Epithelial cell of esophagus (primary cell): ENCODE measurements at places on chromosomes 11 and 22.
A peak's percentile ranks its signal among the peaks of the same experiment; 100 is the strongest.

- no peak for DNase-seq
Measured at GRCh38 chr11:67314218-67314617, 10.9 kb downstream of the SSH3 start.

GRCh38 chr11:17185938-17186337 is 21.8 kb downstream of the PIK3C2A start:
- peak; percentile 30 for DNase-seq

DNA sequence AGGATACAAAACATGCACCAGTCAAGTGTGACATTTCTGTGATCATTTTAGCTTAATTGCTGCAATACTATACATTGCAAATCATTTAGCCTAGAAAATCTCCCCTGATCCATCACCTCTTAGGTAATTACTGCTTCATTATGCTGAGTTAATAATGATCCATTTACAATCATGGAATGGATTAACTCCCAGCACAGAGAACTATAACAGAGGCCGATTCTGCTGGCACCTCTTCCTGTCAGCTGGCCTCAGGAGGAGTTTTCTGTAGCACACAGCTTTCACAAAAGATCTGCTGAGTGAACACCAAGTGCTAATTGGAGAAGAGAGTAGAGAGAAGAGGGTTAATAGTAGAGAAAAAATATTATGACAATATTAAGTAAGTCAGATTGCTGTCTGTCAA is 591.8 kb upstream of the KIRREL3 start:
- no peak for DNase-seq

DNA sequence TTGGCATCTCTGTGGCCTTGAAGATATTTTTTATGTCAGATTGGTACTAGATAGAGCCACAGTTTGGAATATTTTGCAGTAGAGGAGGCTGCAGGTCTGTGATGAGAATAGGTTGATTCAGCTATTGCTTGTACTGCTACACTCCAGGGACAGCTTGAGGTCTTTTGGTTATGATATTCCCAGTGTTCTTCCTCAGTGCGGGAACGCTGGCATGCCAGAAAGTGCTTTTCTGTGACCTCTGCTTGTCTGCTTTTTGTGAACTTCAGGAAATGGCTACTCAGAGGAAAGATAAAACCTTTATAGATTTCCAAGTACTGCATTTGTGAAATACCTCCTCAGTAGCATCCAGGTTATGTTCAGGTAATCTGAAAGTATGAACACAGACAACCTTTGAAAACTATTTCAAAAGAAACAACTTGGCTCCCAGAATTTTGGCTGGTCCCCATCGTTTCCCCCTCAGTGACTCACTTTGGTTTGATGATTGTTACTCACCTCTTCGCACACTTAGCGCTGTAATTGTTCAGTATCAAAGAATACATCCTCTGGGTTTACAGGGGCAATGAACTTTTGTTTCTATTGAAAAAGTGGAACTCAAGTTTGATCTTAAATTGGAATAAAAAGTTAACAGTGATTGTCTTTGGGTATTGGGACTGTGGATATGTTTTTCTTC is 191.4 kb downstream of the HIPK3 start:
- no peak for DNase-seq

DNA sequence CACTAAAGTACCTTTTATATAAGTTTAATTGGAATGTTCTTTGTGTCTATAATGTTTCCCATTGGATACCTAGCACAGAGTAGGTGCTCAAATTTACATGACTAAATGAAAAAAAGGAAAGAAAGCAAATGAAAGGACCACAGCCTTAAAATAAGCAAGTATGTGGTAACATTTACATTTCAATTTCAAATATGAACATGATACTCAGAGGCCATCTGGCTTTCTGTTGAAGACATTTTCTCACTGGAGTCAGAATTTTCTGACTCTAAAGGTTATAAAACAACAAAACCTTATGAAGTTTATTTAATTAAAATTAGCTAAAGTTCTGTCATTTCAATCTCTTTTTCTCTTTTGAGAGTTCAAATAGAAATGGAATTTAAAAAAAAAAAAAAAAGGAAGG is 904 bp upstream of the ANGPTL5 start:
- no peak for DNase-seq

DNA sequence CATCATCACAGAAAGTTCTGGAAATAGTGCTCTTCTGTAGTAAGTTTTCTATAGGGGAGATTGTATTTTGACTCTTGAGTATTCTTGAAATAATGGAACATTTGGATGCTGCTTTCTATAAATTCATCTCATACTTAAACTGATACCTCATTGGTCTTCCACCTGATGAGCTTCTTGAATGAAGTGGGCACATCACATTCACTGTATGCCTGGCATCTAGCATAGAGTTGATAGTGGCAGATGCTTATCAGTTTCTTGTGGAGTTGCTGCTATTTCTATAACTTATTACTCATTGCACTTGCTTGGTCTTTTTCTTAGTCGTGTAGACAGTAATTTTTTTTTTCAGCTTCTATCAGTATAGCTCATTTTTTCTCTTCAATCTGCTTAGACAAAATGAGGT is 5.4 kb downstream of the ATXN10 start:
- DNase-seq = no peak

DNA sequence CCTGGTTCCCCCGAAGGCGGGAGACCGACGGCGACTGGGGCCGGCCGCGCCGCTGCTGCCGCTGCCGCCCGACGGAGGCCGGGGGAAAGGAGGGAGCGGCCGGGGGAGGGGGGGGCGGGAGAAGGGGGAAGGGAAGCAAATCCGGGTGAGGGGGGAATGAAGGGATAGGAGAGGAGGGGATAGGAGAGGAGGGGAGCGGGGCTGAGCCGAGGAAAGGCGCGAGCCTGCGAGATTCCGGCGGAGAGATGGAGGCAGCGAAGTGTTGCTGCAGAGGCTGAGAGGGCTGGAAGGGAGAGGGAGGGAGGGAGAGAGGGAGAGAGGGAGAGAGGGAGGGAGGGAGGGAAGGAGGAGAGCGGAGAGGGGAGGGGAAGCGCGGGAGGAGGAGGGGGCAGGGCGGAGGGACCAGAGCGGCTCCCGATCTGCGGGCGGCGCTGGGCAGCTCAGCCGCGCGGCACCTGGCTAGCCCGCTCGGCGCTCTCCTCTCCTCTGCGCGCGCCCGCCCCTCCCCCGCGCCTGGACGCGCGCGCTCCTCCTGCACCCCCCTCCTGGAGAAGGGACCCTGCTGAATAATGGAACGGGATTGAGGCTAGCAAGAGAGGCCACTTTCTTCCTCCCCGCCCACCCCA is 52.3 kb downstream of the SLC22A12 start:
- DNase-seq = no peak

- DNase-seq = no peak
Measured at GRCh38 chr11:16193897-16194381, 162.4 kb downstream of the SOX6 start.

DNA sequence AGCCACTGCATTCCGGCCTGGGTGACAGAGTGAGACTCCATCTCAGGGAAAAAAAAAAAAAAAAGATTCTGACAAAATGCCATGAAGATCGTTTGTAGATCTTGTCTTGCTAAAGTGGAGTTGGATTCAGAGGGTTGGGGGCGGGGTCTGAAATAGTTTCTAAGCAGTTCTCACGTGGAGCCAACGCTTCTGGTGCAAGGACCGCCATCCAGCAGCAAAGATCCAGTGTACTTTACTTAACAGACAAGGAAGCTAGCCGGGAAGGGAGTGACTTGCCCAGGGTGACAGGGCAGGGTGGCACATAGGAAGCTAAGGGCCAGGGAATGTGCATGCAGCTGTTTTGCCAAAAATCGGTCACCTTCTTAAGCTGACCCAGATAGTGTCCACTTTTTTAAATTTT is 27.4 kb downstream of the APOL1 start:
- no peak for DNase-seq

- peak; percentile 35 for DNase-seq
Measured at GRCh38 chr22:17085277-17086181, 729 bp downstream of the IL17RA start.

GRCh38 chr11:77402218-77402556 is 71.7 kb downstream of the PAK1 start:
- DNase-seq = peak; percentile 25

GRCh38 chr22:18929459-18929858 is 6.6 kb downstream of the PRODH start:
- no peak for DNase-seq

DNA sequence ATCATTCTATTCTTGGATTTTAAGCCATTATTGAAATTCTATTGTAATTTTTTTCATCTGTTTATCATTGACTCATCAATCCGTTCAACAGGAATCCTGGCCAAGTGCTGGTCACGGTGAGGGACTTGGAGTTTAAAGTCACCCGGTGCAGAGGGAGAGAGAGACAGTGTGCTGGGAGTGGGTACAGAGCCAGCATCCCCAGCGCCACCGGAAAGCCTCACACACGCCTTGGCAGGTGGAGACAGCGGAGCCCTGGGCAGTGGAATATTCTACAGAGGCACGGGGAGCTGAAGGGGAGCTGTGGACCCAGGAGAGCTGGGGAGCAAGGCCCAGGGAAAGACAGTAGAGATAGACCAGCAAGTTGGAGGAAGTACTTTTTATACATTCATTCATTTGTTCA is 787.6 kb downstream of the BRD1 start:
- no peak for DNase-seq

DNA sequence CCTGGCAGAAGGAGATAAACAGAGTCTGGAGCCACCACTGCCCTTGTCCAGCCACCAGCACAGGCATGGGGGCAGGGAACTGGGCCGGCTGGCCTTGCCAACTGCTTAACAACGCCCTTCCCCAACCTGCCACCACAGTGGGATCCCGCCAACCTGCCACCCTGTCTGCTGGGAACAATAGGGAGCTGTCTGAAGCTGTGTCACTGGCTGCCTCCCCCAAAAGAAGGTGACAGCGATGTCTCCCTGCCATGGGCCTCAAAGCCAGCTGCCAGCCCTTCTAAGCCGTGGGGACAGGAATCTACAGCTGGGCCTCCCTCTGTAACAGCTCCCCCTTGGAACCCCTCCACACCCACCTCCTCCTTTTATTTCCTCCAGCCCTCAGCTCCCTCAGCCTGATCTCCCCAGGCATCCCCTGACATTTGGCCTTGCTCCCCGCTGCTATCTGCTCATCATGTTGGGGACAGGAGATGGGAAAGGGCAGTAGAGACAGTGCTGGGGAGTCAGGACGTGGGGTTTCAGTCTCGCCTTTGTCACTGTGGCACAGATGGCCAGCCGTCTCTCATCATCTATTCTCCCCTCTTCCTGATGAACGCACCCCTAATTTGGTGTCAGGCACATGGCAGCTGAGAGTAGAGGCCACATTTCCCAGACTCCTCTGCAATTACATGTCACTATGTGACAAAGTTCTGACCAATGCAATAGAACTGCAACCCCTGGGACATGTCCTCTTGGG is 51.3 kb upstream of the PRDM11 start:
- no peak for DNase-seq

- no peak for DNase-seq
Measured at GRCh38 chr11:118216621-118217481, 8.0 kb downstream of the JAML start.

GRCh38 chr22:26949193-26949592 is 291.8 kb downstream of the MIAT start:
- DNase-seq = peak; percentile 24

DNA sequence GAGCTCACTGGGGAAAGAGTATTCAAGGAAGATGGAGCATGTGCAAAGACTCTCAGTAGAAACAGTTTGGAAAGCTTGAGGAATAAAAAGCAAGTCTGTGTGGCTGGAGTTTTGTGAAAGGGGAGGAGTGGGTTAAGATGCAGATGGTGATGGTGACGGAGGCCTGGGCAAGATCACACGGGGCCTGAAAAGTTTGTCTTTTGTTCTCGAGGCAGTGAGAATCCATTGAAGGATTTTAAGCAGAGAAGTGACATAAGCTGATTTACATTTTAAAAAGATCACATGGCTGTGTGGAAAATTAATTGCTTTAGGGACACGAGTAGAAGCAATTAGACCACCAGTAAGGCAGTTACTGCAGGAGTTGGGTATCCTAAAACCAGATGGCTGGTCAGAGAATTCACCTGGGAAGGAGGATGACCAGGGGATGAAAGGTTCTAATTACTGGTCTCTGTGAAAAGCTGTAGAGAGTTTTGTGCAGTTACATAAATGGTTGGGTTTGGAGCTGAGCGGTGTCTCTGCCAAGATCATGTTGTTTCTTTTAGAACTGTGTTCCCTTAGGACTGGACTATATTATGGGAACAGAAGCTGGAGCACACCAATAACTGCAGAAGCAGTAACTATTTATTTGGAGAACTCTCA is 7.1 kb downstream of the RRP8 start:
- DNase-seq = no peak
